ENCODE measurements at places on chromosomes 6 and 20.

- no peak for DNase-seq
Observed at GRCh38 chr6:37614491-37614890, 83.2 kb downstream of the MDGA1 start.

- DNase-seq: no peak
Observed at GRCh38 chr20:47108994-47109393, 214.4 kb downstream of the EYA2 start.

DNA sequence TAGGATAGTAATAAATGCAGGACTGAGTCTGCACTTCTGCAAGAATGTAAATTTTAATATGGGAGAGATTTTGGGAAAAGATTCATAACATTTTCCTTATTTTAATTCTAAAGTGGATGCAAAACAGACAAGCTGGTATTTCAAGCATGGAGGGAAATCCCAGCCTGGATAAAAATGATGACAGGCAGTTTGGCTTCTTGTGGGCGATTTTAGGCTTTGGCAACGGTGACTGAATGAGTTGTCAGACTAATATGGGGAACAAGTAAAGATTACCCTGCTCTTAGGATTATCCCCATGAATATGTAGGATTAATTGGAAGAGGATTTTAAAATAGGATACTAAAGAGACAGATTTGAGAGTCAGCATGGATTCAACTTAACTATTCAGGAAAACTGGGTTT lies 21.0 kb downstream of the OGFRL1 start:
- no peak for DNase-seq

GRCh38 chr6:31386099-31386498 lies 17.3 kb upstream of the MICA start:
- no peak for DNase-seq

DNA sequence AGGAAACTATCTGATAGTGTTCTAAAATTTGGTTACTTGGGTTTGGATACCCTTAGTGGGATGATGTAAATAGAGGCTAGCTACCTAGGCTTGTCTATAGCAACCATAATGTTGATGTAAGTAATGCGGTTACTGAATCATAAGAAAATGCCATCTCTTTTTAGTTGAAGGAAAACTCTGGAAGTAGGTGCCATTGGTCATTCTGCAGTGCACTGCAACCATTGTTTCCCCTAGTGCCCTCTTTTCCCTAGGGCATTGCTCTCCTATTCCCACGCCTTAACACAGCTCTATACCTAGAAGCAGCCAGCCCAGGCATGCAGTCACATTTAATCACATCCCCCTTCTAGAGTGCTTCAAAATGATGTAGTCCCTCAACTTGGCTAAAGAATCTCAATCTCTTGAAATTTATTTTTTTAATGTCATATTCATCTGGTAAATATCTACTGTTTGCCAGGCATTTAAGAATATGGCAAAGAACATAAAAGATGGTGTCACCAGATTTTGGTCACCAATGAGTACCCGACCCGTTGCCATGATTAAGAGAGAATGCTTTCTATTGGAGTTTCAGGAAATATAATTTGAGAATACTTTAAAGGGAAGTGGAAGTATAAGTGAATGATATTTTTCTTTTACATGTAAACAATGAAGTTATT lies 10.4 kb downstream of the LOC128125822 start:
- no peak for DNase-seq

- no peak for DNase-seq
Observed at GRCh38 chr20:23649830-23650417, 12.2 kb upstream of the CST3 start.

DNA sequence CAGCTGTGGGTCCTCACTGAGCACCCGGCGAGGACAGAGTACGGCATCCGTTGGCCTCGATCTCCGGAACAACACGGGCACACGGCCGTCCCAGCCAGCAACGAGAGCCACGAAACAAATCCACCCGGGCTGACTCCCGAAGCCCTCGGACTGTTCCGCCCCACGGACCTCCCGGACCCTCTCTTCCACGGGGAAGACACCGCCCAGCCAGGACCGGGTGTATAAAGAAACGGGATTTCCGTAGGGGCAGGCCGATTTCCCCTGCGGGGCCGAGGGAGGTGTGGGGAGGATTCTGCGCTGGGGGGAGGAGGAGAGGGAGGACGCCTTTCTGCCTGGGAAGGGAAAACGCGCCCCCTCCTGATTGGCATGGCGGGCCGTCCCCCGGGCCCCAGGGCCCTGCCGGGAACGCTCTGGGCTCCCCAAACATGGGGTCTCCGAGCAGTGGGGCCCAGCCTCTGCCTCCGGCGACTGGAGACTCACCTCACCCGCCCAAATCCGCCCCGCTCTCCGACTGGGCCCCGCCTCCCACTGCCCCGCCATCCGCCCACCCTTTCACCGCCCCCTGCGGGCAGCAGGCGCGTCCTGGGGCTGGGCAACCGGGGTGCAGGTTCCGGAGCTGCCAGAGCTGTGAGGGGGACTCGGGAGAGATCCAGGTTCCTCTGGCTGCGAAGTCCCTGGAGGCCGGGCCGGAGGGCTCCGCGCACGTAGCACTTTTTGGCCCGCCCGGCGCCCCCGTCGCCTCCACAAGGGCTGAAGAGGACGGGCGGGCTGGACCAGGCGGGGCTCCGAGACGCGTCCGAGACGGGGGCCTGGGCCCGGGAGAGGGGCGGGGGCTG lies 679 bp upstream of the PPDPF start:
- DNase-seq: peak; percentile 54

GRCh38 chr20:32040142-32040953 lies 11.7 kb upstream of the HCK start:
- DNase-seq: no peak

GRCh38 chr6:123821112-123821511 lies 17.4 kb downstream of the NKAIN2 start:
- DNase-seq: no peak
